Esophagus muscularis mucosa (tissue), 4 donors: ENCODE measurements at places on chromosomes 3 and 15. TPM values are rescaled to one million over a fixed set of nuclear protein-coding genes. Genes with fewer than 3 reads are reported as not detected.

ECE2 gene
- 0.66 TPM for total RNA-seq

DNA sequence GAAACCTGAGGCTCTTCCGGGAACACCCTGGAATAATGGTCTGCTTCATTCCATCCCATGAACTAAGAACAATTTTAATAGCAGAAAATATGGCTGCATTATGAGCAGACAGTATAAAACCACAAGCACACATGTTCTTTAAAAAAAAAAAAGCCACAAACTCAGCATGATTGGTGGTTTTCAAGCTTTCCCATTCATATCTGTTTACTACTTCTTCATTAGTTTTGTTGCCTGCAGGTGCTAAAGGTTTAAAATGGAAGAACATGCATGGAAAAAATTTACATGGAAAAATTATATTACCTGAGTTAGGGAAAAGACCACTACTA is 137.9 kb upstream of the HES1 start:
- no peaks in the 10 kb centered on the region for H3K36me3 ChIP-seq
- no peak overlapping the region for H3K27ac ChIP-seq
- H3K4me1 ChIP-seq: peaks cover 22% of the 10 kb centered on the region
- no peak for DNase-seq
- no peaks in the 10 kb centered on the region for H3K27me3 ChIP-seq

CYP19A1 gene
- total RNA-seq: not detected

RARRES1 gene
- 24.5 TPM for total RNA-seq

SHC4 gene
- 1.8 TPM for total RNA-seq

C3orf85 gene
- total RNA-seq: not detected

STX19 gene
- not detected for total RNA-seq
